ENCODE measurements at places on chromosomes 6 and 20.
A peak's percentile ranks its signal among the peaks of the same experiment; 100 is the strongest.

- H3K27me3 ChIP-seq = no peaks in the 10 kb centered on the region
- peak; percentile 63 for DNase-seq
- H3K36me3 ChIP-seq = no peaks in the 10 kb centered on the region
- H3K27ac ChIP-seq = no peak overlapping the region
Observed at GRCh38 chr6:138647006-138647405, 126.6 kb upstream of the CCDC28A start.

DNA sequence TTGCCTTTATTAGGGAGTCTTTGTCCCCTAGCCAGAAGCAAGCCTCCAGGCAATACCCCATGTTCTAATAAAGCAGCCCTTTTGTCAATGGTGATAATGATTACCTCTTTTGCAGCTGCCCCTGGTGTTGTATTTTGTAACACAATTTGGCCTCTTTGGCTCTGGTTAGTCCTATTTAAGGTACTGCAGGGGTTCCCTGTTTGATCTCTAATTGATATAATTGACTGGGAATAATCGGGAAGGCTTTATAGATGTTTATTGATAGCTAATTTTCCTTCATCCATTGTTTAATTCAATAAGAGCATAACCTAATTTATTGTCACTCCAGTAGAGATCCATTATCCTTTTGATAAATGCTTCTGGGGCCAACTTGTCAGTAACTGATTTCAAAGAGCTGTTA is 537.2 kb downstream of the PKHD1 start:
- H3K4me1 ChIP-seq = no peaks in the 10 kb centered on the region
- no peak overlapping the region for H3K27ac ChIP-seq
- H3K36me3 ChIP-seq = no peaks in the 10 kb centered on the region
- no peaks in the 10 kb centered on the region for H3K27me3 ChIP-seq
- no peak for DNase-seq

DNA sequence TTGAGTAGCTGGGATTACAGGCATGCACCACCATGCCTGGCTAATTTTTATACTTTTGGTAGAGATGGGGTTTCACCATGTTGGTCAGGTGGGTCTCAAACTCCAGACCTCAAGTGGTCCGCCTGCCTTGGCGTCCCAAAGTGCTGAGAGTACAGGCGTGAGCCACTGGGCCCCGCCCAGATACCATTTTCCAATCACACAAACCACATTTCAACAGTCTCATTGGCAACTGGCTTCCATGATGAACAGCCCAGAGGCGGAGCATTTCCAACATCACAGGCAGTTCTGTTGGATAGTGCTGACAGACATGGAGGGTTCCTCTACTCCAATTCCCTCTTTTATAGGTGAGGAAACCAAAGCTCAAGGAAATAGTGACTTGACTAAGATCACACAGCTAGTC is 43.9 kb upstream of the PLCB4 start:
- H3K27ac ChIP-seq = no peak overlapping the region
- no peaks in the 10 kb centered on the region for H3K27me3 ChIP-seq
- H3K4me1 ChIP-seq = peaks cover 7% of the 10 kb centered on the region
- H3K36me3 ChIP-seq = no peaks in the 10 kb centered on the region
- DNase-seq = no peak

DNA sequence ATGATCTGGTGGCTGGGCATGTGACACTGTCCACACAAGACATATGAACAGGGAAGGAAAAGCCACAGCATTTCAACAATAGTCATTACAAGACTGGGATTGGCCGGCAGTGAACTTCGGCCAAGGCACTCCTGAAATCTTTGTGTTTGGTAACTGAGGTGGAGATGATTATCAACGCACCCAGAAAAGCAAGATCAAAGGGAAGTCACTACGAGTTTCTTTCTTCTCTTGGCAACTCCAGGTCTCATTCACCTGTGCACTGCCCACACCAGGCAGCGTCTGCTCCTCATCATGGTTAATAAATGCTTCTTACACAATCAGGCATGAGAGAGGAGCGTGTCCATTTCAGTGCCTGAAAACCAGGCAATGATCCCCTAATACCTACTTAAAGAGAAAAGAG is 20.5 kb upstream of the FOXC1 start:
- no peak for DNase-seq
- peaks cover 13% of the 10 kb centered on the region for H3K27me3 ChIP-seq
- no peak overlapping the region for H3K27ac ChIP-seq
- no peaks in the 10 kb centered on the region for H3K4me1 ChIP-seq

GRCh38 chr6:41693281-41694240 is 41.8 kb downstream of the TFEB start:
- peaks cover 21% of the 10 kb centered on the region for H3K4me1 ChIP-seq
- DNase-seq = no peak
- H3K36me3 ChIP-seq = no peaks in the 10 kb centered on the region

DNA sequence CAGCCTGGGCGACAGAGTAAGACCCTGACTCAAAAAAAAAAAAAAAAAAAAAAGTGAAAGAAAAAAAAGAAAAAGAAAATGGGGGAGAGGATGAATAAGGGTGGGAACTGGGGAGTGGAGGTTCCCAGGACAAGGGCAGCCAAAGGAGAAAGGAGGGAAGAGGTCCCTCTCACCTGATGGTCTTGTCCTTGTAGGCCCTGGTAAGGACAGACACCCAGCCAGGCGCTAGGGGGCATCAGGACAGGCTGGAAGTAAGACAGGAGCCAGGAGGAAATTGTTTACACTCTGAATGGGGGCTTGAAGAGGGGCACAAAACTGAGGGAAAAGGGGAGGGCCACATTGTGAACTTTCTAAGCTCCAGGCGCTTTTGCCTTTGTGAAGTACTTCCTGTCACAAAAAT is 2.3 kb upstream of the ALDH5A1 start:
- H3K27me3 ChIP-seq = no peaks in the 10 kb centered on the region
- H3K4me1 ChIP-seq = peaks cover 9% of the 10 kb centered on the region
- DNase-seq = peak; percentile 13
- no peak overlapping the region for H3K27ac ChIP-seq
- no peak overlapping the region for H3K4me3 ChIP-seq
- no peaks in the 10 kb centered on the region for H3K36me3 ChIP-seq

DNA sequence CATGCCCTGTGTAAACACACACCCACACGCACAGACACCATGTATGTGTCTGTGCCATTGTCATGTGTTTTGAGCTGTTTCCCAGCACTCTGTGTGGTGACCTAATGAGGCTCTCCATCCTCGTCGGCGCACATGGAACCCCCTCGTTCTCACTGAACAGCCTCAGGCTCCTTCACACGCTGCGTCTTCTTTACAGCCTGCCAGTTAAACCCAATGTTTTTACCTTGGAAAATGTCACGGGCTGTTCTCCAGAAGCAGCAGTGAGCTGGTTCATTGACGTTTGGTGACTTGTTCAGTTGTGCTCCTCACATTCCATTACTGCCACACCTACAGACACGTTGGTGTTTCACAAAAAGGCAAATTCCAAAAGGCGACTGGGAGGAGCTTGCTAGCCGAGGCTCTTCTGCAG is 201.0 kb upstream of the FOXQ1 start:
- H3K4me3 ChIP-seq = no peak overlapping the region
- no peak overlapping the region for H3K27ac ChIP-seq
- no peak for DNase-seq
- H3K4me1 ChIP-seq = no peaks in the 10 kb centered on the region
- H3K27me3 ChIP-seq = no peaks in the 10 kb centered on the region

DNA sequence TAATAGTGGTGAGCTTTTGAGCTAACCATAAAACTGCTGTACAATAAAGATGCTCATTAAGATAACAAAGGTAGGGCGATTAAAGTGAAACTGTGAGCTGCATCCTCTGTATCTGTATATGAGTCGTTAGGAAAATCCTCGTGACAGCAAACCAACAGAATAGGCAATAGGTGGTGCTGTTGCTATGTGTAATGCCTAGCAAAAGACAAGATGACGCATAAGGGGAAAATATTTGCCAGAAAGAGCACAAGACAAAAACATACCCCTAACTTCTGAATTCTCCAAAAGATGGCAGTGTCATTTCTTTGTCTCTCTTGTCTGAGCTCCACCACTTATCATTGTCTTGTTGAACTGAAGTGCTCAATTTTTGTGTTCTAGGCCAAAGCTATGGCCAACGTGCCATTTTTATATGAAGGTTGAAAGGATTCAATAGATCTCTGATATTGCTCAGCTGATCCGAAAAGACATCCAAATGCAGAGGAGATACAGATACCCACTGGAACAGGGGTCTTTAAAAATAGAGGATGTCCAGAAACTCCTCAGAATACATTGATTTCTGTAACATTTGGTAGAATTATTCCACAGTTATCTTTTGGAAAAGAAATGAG is 56.3 kb upstream of the ANKEF1 start:
- H3K27me3 ChIP-seq = no peaks in the 10 kb centered on the region
- H3K36me3 ChIP-seq = no peaks in the 10 kb centered on the region
- no peaks in the 10 kb centered on the region for H3K4me1 ChIP-seq
- no peak overlapping the region for H3K27ac ChIP-seq
- peak; percentile 83 for DNase-seq
- no peak overlapping the region for H3K4me3 ChIP-seq

DNA sequence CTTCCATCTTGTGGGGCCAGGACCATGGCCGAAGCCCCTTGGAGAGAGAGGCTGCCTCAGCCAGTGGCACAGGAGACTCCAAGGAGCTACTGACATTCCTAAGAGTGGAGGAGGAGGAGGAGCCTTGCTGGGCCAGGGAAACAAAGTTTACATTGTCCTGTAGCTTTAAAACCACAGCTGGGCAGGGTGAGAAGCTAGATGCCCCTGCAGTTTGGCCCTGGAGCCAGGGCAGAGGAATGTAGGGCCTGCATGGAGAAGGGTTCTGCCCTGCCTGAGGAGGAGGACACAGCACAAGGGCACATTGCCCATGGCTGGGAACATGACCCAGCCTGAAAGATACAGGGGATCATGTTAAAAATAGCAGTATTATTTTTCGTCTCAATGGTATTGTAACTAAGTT is 37.4 kb downstream of the PLCG1 start:
- H3K27ac ChIP-seq = no peak overlapping the region
- DNase-seq = no peak
- no peak overlapping the region for H3K4me3 ChIP-seq
- peaks cover 42% of the 10 kb centered on the region for H3K36me3 ChIP-seq

DNA sequence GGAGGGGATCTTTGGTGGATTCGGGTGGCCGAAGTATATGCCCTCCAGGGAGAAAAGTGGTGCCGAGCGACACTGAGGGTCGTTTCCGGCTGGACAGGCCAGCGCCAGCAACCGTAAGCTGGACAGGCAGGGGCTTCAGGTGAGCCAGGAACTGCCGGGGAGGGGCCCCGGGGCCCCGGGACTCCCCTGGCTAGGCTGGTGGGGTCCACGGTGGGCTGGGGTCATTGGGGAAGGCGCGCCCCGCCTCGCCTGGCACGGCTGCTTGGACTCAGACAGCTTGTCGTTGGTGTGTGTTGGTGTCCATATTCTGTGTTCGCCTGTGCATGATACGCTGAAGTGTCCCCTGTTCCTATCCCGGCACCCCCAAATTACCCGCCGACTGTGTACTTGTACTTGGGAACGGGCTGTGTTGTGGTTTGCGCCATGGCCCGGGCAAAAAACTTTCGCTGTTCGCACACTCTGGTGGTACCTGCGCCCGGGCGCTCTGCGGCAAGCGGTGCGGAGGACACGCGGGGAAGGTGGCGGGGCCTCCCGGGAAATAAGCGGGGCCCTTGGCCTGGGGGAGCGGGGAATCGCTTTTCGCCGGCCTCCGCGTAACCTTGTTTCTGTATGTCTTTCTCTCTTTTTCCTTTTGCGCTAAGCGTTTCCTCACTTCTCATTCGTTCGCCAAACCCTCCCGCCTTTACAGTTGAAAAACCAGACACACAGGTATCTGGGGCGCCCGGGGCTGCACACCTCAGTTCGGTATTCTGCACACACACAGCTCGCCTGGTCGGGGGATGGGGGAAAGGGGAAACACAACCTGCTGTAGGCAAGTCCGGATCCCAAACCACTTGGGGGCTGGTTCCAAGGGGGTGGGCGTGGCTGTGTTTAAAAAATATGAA is 3.2 kb downstream of the GNAS start:
- H3K27ac ChIP-seq = no peak overlapping the region
- peaks cover 37% of the 10 kb centered on the region for H3K27me3 ChIP-seq
- H3K36me3 ChIP-seq = no peaks in the 10 kb centered on the region
- no peak for DNase-seq
- no peak overlapping the region for H3K4me3 ChIP-seq

DNA sequence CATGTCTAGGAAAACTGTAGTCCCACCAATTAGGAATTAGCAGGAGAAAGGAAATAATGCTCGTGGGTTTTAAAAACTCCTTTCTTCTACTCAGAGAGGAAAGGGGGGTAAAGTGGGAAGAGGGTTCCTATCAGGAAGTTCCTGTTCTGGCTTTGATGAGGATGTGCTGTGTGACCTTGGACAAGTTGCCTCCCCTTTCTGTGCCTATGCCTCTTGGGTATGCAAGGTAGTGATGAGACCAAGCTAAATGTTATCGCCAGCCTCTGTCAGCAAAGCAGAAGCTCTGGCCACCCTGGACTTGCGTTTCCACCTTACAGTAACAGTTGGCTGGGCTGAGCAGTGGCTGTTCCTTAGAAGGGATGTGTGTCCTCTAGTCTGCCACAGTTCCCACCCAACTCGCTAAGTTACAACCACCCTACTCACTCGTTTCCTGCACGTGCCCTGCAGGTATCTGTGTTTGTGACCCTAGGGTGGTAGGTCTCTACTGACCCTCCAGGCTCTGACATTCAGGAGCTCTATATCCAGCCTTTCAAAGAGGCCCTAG is 110.0 kb downstream of the PREX1 start:
- no peaks in the 10 kb centered on the region for H3K36me3 ChIP-seq
- DNase-seq = no peak
- no peaks in the 10 kb centered on the region for H3K27me3 ChIP-seq
- H3K4me3 ChIP-seq = no peak overlapping the region
- H3K27ac ChIP-seq = no peak overlapping the region

DNA sequence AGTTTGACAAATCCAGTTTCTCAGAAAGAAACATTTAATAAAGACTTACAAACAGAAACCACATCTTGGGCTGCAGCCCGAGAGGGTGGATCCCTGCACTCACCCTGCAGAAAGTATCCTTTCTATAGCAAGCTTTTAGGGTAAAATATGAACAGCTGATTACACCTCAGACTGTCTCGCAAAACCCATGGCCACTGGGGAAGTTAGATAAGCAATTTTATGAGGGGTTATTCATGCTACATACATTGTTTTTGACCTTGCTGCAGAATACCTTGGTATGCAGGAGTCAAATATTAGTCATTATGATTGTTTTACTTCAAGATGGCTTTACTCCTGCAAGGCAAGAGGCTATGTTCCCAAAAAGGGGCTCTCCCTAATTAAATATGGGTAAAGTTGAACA is 126.9 kb downstream of the OR2B2 start:
- no peaks in the 10 kb centered on the region for H3K27me3 ChIP-seq
- H3K4me1 ChIP-seq = no peaks in the 10 kb centered on the region
- no peak for DNase-seq
- no peaks in the 10 kb centered on the region for H3K36me3 ChIP-seq
- H3K27ac ChIP-seq = no peak overlapping the region

DNA sequence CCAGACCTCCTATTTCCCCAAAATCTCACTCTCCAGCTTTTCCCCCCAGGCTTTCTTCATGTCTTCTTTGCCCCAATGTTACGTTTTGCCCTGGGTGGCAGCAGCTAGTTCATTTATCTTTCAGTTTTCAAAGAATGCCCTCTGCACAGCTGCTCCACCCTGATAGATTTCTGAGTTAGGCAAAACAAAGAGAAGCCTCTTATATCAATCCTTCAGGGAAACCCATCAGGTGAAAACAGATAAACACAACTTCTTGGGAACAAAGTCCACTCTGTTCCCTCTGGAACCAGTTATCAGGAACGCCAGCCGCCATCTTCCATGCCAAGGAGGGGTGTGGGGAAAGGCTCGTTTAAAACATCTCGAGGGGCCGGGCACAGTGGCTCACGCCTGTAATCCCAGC is 34.0 kb downstream of the ZBTB9 start:
- no peak overlapping the region for H3K27ac ChIP-seq
- H3K4me1 ChIP-seq = no peaks in the 10 kb centered on the region
- H3K36me3 ChIP-seq = no peaks in the 10 kb centered on the region

Data from astrocyte (in vitro differentiated cells and primary cell).